Ovary (tissue), 10 donors: ENCODE measurements at places on chromosomes 4 and X. TPM values are rescaled to one million over a fixed set of nuclear protein-coding genes. Genes with fewer than 3 reads are reported as not detected.

Gene CASK
- polyA plus RNA-seq = 11.3 TPM

Gene NUP62CL
- 0.55 TPM for polyA plus RNA-seq

DNA sequence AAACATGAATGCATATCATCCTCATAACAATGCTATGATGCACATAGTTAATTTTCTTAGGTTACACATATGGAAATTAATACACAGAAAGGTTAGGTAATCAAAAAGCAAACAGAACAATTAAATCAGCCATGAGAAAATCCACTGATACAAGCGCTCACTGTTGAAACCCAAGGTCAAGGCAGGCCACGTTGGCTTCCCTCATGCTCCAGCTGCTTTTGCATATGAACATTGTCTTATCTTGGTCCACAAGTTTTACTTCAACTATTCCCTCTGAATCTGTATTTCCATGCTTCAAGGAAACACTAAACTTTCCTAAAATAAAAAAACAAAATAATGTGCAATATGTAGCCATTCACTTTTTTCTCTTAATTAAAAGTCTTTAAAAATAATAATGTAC lies 34.5 kb upstream of the PLA2G12A start:
- DNase-seq = peak; percentile 24

- peak; percentile 21 for DNase-seq
These were observed 62.8 kb upstream of the EGFL6 start for GRCh38 chrX:13506574-13506973.

Gene GRID2
- 6.8 TPM for polyA plus RNA-seq

DNA sequence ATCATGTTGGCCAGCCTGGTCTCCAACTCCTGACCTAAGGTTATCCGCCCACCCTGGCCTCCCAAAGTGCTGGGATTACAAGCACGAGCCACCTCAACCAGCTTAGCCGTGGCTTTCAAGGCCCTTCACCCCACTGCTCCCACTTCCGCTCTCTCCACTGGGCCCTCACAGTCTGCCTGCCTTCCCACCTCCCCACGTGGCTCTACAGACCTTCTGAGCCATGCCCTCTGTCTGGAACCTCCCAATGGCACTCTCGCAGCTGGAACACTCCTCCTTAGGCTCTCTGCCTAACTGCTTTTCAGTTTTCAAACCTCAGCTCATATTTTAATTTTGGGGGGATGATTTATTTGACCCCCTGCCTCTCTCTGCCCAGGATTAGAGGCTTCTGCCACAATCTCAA lies 59.3 kb upstream of the SH3RF1 start:
- DNase-seq = no peak

DNA sequence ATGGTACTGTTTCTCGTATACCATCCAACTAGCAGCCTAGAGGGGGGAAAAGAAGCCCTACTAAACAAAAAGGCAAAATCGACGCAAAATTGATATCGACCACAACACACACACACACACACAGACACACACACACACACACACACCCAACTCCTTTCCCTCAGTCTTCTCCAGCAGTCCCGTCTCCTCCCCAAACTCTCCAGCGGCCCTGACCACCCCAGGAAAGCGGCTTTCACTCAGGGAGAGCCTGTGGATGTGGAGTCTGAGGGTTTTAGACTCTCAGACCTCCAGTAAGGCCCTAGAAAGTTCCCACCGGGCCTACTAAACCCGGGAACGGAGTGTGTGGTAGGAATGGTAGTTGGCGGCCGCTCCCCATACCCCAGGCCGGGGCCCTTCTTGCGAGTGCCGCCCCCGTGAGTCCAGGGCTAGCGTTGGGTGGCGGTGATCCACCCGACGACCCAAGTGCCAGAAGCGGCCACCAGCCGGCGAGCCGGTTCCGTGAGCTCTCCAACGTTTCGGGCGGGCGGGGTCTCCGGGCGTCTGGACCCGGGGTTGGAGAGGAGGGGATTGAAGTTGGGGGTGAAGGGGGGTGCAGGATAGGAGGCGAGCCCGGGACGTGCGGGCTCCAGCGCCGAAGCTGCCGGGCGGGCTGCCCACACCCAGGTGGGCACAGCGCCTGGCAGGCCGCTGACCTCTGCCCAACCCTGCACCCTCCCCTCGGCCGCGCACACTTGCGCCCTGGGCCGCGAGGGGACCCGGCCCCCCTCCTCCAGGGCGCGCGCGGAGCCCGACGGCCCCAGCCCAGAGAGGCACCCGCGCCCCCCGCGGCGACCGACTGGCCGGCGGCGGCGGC lies 13.7 kb downstream of the ARX start:
- peak; percentile 70 for DNase-seq

Gene ARHGEF9
- 13.4 TPM for polyA plus RNA-seq
